ENCODE measurements at places on chromosomes 7 and 10.

GRCh38 chr10:132677473-132678227 lies 108.3 kb downstream of the NKX6-2 start:
- no peak for DNase-seq

DNA sequence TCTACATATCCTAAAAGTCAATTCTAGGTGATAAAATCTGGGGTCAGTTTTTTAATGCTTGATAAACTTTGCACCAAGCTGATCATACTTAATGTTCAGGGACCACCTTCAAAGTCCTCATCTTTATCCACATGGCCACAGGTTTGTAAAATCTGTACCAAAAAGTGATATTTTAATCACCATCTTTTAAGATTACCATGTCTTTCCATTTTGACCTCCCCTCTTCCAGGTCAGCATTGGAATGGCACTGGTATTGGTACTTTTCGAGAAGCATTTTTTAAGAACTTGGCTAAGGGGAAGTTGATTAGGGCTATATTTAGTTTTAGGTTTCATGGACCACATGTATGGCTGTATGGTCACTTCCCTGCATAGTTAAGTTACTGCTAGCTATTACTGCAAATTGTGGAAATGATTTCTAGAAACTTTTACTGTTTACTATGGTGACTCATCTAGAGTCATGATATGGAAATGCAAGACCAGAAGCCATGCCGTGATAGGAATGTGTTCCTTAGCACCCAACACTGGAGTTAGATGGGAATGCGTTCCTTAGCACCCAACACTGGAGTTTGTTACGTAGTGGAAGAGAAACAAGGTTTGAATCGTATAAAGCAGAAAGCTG lies 50.8 kb upstream of the ABLIM1 start:
- peak; percentile 43 for DNase-seq

GRCh38 chr10:26738301-26738911 lies 40.9 kb downstream of the PDSS1 start:
- no peak for DNase-seq

DNA sequence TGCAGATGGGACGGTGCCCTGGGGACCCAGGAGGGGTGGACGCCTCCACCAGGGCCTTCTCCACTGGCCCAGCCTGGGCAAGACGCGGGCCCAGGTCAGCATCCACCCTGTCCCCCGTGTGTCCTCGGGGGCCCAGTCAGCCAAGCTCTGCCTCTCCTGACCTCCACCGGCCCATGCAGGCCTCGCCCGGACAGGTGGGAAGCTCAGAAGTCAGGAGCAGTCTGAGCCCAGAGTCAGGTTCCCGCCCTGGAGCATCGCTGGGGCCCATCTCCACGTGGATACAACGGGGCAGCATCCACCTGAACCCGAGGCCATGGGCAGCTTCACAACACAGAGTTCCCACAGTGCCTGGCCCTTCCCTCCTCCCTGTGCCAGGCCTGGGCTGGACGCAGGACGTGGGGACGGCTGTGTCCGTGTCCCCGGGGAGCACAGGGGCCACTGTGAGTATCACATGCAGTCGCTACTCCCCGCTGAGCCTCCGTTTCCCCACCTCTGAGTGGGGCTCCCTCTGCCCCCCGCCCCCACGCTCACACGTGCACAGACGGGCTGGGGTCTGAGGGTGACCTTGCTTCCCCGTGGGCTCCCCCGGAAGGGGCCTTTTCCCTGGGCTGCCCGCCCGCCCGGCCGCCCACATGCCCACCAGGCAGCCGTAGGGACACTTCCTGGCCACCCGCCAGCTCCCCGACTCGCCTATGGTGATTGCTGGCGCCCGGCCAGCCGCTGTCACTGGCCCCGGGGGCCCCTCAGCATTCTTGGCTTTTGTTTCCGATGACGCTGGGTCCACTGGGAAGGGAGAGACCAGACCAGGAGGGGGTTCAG lies 64.3 kb downstream of the PDGFA start:
- peak; percentile 82 for DNase-seq

DNA sequence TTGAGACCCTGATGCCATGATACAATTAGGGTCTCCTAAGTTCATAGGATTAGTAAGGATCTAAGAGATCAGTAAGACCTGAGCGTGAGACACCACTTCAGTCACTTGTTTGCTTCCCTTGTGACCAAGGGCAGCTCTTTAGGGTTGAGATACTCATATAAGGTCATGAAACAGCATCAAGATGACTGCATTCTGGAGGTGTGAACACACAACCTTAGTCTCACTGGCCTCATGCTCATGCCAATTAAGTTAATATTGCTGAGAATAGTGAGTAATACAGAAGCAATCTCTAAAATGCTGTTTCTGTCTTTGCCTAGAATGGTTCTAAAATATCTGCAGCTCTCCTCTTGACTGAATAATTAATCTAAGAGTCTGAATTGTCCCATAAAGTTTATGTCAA lies 39.6 kb upstream of the KLHL7 start:
- no peak for DNase-seq

- DNase-seq: no peak
These were observed 80.5 kb downstream of the ABI1 start for GRCh38 chr10:26780106-26780792.

DNA sequence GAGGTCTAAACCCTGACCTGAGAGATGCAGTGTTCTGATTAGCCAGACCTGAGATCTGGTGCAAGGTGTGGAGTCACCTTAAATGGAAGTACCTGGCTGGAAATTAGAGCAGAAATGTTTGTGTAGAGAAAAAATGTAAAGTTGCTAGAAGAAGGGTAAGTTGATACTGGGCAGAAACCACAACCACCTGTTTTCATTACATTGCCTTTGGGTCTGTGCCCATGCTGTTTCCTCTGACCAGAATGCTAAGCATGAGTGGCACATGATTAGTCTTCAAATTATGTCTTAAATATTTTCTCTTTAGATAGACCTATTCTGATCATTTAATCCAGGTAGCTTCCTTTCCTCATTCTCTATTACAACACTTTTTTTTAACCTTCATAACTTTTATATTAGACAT lies 69.0 kb downstream of the CASD1 start:
- no peak for DNase-seq

DNA sequence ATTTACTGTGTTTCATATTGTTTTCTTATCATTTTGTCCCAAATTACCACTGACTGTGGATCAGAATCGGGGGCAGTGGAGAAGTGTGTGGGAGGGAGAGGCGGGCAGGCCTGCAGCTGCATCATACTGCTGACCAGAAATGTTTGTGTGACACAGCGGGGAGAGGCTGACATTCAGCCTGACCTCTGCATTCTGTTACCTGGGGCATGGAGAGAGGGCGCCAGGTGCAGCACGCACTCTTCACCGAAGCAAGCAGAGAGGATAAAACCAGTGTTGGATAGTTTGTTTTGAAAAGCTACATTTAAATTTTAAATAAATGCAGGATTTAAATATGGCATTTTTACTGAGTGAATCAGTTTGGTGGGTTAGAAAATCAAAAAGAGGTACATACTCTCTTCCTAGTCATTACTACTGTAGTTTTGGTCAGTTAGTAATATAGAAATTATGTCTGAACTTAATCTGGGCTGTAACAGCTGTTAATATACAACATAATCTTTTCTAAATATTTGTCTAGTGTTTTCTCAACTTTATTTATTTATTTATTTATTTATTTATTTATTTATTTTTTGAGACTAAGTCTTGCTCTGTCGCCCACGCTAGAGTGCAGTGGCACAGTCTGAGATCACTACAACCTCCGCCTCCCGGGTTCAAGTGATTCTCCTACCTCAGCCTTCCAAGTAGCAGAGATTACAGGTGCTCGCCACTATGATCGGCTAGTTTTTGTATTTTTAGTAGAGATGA lies 8.8 kb upstream of the STMP1 start:
- DNase-seq: no peak

DNA sequence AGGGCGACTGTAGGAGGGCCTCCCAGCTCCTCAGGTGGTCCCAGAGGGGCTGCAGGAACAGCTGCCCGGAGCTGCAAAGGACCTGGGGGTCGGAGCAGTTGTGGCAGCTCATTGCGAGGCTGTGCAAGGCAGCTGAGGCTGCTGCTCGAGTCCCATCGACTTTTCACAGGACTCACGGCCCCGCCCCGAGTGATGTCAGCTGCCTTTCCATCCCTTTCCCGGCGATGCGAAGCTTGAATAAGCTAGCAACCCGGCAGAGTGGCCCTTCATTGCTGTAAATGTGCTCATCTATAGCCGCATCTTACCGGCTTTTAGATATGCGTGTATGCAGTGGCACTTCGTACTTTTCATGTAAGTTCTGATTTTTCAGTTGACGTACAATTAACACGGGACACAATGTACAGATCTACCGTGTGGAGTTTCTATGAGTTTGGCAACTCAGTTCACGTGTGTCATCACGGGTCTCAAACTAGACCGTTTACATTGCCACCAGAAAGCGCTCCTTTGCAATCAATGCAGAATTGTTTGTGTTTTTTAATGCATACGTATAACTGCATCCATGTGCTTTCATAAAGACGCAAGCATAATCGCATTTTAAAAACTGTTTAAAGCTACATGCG lies at the start of gene CH25H:
TSS of gene CH25H (minus strand) at position 137 of the 620 bp plus-strand sequence. CDS start at position 112, 25 bp downstream.
- DNase-seq: peak; percentile 87

- no peak for DNase-seq
These were observed 285.7 kb downstream of the RPS24 start for GRCh38 chr10:78319371-78319770.

DNA sequence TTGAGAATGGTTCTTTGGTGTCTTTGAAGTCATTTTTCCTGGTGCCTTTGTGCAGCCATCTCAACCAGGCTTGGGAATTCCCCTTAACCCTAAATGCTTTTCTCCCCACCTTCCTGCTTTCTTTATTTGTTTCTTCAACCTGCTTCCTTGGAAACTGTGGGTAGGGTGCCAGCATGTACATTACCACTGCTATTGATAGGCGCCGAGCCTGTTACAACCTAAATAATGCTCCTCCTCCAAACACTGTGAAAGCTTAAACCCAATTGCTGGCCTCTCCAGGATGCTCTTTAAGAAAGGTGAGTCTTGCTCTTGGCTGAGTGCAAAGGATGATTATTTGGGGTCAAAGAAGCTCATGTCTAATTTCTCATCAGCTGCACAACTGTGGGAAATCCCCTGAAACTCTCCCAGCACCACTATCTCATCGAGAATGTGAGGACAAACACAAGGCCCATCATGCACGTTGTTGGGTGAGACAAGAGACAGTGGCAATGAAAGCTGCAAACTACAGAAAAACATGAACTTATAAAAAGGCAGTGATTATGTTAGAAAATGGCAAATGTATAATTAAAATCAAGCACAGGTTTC lies 285.5 kb upstream of the IGFBP3 start:
- no peak for DNase-seq

GRCh38 chr7:158827411-158828132 lies 1.7 kb downstream of the ESYT2 start:
- no peak for DNase-seq

DNA sequence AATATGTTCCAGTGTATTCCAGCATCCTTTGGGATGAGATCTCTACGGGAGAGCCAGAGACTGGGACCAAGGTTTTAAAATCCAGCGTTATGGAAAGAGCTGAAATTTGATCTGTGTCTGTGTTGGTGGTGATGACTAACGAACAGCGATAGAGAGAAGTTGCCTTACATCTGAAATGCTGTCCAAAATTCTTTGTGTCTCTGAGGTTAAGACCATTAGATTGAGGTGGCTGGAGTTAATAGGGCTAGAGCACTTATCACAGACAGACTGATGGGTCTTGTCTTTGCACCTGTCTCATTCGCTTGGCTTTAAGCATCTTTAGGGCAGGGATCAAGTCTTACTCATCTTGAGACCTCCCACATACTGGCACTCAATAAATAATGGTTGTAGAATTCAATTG lies 41.0 kb upstream of the RAPGEF5 start:
- DNase-seq: no peak

GRCh38 chr10:98306501-98306900 lies 38.5 kb upstream of the LOXL4 start:
- DNase-seq: no peak

DNA sequence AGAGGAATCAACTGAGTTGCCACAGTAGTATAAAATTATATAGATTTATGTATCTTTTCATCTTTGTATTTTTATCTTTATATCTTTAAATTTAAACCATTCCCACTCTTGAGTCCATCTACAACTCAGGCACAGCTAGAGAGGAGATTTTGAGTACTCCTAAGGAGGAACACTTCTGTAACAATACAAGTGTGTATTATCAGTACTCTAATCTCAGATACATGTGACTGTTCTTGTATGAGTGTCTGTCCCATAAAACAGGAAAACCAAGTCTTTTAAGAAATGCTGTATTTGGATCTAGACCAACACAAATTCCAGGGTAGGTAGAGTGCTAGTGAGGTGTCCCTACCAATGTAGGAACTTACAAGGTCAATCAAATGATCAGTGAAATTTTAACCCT lies 1428.0 kb upstream of the LRRTM3 start:
- DNase-seq: no peak

GRCh38 chr10:72250666-72251065 lies 23.1 kb upstream of the DDIT4 start:
- DNase-seq: no peak

GRCh38 chr10:1766049-1766448 lies 28.7 kb upstream of the ADARB2 start:
- no peak for DNase-seq

GRCh38 chr7:109864230-109864629 lies 1226.7 kb upstream of the LRRN3 start:
- no peak for DNase-seq

DNA sequence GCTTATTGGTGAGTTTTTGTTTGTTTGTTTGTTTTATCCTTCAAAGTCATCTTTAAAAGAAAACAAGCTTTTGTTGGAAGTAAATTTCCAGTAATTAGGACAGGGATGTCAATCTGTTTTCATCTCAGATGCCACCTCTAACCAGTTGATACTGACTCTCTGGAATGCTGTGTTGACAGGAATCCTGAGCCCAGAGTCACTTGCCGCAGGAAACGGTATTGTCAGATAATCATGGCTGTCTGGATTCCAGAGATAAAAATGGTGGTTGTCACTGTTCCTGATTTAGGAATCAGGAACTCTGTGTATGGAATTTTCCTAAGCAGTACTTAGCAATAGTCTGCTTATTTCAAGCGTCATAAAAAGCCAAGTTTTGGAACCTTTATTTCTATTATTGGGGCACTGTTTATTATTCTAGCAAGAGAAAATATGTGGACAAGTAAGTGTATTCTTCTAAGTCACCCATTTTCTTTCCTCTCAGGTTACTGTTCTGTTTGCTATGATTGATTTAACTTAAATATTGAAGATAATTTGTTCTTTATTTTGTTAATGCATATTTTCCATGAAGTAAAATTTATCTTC lies 39.2 kb downstream of the CDC123 start:
- DNase-seq: no peak
